ENCODE measurements at places on chromosomes 1 and 21.

GRCh38 chr1:55670331-55671082, 455.3 kb upstream of the USP24 start:
- no peak for DNase-seq

- DNase-seq: no peak
These were observed 83.6 kb upstream of the L1TD1 start for GRCh38 chr1:62111084-62111483.

DNA sequence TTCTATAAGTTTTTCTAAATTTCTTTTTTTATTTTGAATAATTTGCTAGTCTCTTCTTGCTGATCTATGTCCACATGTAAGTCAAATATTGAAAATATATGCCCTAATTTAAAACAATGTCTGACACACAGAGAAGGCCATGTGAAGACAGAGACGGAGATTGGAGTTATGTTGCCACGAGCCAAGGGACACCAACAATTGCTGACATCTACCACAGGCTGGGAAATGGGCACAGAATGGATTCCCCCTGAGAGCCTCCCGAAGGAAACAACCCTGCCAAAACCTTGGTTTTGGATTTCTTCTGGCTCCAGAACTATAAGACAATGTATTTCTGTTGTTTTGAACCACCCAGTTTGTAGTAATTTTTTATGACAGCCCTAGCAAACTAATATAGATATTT, 485.0 kb upstream of the ZRANB2 start:
- DNase-seq: no peak

- DNase-seq: no peak
These were observed 6.5 kb upstream of the C1QA start for GRCh38 chr1:22629886-22630285.

- no peak for DNase-seq
These were observed 301.8 kb downstream of the NEGR1 start for GRCh38 chr1:71980556-71980955.

DNA sequence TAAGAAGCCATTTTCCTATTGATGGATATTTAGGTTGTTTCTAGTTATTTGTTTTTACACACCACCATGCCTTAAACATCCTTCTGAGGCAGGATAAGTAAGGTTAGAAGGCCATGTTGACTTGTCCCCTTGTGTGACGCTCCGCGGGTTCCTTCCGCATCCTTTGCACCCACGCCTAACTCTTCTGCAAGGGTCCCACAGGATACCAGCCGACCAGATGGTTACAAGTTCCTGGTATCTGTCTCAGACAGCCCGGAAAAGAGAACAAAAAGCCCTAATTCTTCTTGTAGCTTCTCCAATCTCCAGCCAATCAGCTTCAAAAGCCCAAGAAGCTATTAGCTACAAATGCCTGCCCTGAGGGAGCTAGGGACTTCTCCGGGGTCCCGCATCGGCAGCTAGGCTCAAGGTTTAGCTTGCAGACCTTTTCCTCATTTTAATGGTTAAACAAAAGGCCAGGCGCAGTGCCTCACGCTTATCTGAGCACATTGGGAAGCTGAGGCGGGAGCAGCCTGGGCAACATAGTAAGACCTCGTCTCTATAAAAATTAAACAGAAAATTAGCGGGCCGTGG, 4.9 kb upstream of the OTUD3 start:
- DNase-seq: no peak

DNA sequence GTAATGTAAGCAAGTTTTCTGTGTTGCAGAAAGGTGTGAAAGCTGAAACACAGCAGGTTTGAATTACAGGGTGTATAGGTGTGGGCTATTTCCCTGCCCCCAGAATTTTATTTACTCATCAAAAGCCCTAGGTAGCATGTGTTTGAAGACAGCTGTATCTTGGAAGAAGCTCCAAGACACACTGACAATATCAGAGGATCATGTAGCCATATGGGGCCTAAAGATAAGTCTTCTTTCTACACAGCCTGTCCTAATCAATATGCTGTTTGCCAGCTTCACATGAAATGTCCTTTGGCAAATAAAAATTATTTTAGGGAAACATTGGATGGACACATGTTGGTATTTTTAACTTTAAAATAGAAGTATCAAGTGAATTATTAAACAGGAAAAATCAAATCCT, 17.5 kb upstream of the SUCO start:
- DNase-seq: no peak

GRCh38 chr1:201351617-201352016, 25.9 kb downstream of the TNNT2 start:
- no peak for DNase-seq

DNA sequence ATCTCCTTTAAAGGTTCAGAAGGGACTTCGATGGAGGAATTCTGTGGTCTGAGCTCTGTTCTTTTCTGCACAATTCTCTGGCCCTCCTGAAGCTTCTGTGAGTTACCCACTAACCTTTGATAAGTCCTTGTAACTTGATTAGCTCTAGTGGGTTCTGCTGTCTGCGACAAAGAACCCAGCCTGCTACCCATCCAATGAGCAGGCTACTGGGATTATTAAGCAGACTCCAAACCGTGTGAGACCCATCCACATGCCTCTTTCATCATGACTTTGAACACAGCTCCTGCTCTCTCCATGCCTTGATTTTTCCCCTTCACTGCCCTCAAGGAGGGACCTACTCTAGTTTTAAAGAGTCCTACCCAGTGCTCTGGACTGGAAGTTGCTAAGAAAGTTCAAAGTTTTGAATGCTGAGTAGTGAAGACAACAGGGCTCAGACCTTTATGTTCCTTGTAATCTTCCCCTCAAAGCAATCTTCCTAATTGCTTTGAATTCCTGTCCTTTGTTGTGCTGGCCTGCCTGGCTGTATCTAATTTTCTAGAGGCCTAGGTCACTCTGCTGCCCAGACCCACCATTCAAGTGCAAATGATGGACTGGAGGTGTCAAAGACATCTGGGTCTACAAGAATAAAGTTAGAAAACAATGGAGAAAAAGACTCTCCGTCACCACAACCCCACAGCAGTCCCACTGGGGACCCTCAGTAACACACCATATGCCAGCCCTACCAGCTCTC, 146.9 kb downstream of the RHOU start:
- DNase-seq: no peak

- DNase-seq: no peak
These were observed 11.4 kb downstream of the FLG2 start for GRCh38 chr1:152348447-152348846.

DNA sequence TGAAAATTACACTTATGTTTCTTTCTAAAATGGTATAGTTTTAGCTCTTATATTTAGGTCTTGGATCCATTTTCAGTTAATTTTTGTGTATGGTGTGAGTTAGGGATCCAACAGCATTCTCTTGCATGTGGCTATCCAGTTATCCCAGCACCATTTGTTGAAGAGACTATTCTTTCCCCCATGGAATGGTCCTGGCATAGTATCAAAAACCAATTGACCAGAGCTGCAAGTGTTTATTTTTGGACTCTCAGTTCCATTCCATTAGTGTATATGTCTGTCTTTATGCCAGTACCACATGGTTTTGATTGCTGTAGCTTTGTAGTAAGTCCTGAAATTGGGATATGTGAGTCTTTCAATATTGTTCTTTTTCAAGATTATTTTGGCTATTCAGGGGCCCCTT, 14.3 kb downstream of the TTLL10 start:
- no peak for DNase-seq

- no peak for DNase-seq
These were observed 55.6 kb downstream of the SLX9 start for GRCh38 chr21:44995343-44995941.

DNA sequence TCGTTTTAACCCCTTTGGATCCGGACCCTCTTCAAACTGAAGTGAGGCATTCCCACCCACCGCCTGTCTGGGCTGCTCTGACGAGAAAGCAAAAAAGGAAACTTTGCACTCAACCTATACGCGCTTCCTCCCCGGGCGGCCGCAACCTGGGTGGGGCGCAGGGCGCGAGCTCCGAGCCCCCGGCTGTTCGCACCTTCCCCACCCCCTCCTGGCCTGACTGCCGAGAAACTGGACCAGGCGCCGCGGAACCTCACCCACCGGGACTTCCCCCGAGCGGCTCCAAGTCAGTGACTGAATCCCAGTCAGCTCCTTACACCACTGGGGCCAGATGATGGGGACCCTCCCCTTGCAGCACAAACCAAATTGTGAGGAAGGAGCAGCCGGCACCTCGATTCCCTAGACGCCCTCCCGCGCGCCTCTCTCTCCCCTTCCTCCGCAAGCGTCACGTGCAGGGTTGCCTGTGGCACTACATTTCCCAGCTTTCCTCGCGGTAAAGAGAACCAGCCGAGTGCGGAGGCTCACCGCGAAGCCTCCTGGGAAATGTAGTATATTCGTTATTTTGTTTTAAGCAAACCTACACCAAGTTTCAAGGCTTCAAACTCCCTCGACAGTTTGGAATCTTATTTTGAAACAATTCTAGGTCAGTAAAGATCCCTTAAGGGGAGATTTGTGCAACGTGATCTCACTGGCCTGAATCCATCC, at the start of gene RAB29:
Gene RAB29 (minus strand): TSS at position 468 of the 702 bp plus-strand sequence. CDS start 526 bp downstream, outside the sequence.
- DNase-seq: no peak

- DNase-seq: peak; percentile 33
These were observed 56.5 kb downstream of the WLS start for GRCh38 chr1:68175621-68176398.

DNA sequence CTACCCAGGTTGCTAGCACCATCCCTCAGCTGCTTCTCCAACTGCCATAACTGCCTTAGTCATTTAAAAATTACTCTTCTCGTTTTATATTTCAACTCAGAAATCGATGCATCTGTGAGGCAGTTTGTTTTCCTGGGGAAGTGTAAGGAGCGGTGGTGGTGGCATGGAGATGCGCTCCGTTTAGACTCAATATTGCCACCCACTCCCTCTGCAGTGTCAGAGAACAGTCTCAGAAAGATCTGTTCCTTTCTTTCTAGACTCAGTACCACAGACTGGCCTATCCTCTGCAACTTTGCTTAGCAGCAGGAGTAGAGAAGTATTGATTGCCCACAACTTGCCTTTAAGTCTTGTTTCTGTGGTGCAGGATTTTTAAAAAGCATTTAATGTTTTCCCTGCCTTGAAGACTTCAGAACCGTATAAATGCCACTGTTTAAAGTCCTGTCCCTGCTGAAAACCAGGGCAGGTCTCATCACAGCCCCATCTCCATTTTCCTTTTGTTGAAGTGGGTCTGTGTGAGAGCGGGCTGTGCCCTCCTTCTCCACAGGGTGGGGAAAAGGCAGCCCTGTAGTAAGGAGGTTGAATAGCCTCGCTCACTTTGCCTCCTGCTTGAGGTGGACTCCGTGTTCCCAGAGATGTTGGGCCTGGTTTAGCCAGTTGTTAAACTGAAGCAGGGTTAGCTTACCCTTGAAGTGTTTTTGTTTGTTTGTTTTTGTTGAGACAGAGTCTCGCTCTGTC, 105.2 kb downstream of the NFIA start:
- DNase-seq: no peak

- no peak for DNase-seq
These were observed 36.7 kb downstream of the ETNK2 start for GRCh38 chr1:204115116-204115515.

GRCh38 chr1:231407547-231408396, 14.3 kb downstream of the EGLN1 start:
- DNase-seq: no peak

- DNase-seq: no peak
These were observed 142.3 kb downstream of the PBX1 start for GRCh38 chr1:164701189-164701761.

DNA sequence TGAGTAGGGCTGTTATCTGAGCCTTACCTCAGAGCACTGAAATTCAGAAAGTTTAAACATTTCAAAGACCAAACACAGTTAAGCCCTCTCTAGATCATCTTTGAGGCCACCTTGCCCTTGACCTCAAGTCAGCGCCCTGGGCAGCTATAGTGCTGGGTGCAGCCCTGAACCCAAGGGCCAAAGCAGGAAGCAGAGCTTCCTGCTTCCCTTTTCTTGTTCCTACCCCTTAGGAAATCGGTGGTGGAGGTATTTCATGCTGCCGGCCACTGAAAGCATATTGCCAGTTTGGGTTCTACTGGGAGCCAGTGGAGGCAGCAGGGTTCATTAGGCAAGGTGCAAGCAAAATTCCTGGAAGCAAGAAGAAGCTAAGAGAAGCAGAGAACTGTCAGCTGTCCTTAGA, 26.1 kb downstream of the CD244 start:
- DNase-seq: no peak

DNA sequence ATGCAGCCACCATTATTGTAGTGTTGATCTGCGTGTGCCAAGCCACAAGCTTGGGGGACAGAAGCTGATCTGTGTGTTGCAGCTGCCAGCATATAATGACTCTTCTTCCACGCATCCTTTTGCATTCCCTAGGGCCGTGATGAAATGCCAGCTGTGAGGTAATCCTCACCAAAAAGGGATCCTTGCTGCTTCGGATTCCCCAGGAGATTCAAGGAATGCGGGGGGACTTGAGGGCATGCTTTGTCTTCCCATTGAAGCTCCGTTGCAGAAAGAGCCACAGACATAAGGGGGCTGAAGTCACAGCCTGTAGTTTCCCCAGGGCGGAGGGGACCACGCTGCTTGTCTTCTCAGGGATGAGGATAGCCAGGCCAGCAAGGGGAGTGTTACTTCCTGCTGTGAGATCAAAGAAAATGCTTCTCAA, 281.6 kb upstream of the FMN2 start:
- no peak for DNase-seq

- DNase-seq: no peak
These were observed 31.3 kb upstream of the RUNX3 start for GRCh38 chr1:24961334-24961733.

DNA sequence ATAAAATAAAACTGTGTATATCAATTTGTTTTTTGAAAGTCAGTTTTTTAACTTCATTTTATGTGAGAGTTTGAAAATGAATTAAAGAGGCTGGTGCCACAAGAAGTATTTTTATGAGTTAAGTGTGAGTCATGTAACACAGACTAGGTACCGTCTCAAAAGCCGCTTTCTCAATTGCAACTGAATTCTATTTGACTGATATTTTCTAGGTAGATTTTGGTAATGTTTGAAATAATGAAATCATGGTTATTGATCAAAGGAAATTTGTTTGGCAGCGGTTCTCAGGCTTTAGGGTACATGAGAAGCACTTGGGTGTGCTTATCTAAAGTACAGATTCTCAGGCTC, 4.6 kb downstream of the SNX27 start:
- DNase-seq: no peak

- DNase-seq: no peak
These were observed 33.6 kb upstream of the FMN2 start for GRCh38 chr1:240058049-240058448.

- DNase-seq: no peak
These were observed 7.1 kb upstream of the NAV1 start for GRCh38 chr1:201531551-201532425.

GRCh38 chr1:4724001-4724400, 69.6 kb downstream of the AJAP1 start:
- DNase-seq: no peak

DNA sequence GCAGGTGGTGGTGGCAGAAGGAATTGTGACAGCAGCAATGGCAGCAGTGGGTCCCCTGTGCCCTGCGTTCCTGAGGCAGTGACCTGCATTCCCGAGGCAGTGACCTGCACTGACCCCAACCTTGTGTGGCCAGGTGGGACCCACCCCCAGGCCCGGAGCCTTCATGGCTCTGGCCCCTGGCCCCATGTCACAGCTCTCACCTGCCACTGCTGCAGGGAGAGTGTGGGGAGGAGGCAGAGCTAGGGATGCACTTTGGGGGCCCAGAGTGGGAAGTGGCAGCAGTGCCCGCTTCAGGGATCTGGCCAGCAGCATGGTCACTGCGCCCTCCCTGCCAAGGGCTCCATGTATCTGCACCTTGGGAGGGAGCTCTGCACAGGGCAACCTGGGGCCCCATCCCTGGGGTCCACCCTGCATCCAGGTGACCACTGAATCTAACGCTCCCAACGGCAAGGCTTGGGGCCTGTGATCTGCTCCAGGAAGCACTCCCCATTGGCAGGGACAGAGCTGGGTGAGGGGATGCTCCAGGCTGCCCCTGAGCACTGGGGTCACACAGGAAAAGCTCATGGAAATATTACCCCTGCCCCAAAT, 618.6 kb downstream of the RWDD3 start:
- no peak for DNase-seq

GRCh38 chr1:165381745-165382505, 25.4 kb upstream of the LMX1A start:
- DNase-seq: no peak

Measured in NCI-H2081 treated with DMSO at 0.1 percent for 48 hours (cell line).